ENCODE measurements at places on chromosomes 4 and X.

GRCh38 chr4:108172753-108173598 is 4.2 kb upstream of the LEF1 start:
- peak; percentile 59 for DNase-seq

DNA sequence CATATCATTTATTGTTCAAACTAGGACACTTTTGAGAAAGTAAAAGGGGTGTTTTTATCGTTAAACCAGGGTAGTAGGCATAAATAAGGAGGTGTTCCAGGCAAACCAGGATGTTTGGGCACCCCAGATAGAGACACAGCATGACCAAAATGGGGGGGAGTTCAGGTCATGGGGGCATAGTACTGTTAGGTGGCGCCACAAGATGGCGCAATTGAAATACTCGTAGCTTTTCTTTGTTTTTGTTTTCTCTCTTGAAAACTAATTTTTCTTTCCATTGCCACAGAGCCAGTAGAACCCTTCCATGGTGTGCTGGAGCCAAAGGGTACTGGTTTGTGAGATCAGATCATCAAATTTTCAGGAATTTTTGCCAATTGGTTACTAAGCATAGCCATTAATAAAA is 283.4 kb downstream of the BCOR start:
- no peak for DNase-seq

DNA sequence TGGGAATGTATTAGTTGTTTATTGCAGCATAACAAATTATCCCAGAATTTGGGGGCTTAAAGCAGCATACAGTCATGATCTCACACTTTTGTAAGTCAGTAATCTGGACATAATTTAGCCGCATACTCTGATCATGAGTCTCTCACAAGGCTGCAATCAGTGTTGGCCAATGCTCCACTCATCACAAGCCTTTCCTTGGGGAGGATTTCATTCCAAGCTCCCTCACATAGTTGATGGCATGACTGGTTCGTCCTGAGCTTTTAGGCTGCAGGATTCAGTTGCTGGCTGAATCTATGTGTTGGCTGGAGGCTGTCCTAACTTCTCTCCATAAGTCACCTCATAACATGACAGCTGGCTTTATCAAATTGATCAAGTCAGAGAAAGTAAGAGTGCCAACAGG is 1568.6 kb upstream of the PCDH7 start:
- DNase-seq: no peak

GRCh38 chr4:173547889-173548288 is 17.9 kb upstream of the HAND2 start:
- no peak for DNase-seq

DNA sequence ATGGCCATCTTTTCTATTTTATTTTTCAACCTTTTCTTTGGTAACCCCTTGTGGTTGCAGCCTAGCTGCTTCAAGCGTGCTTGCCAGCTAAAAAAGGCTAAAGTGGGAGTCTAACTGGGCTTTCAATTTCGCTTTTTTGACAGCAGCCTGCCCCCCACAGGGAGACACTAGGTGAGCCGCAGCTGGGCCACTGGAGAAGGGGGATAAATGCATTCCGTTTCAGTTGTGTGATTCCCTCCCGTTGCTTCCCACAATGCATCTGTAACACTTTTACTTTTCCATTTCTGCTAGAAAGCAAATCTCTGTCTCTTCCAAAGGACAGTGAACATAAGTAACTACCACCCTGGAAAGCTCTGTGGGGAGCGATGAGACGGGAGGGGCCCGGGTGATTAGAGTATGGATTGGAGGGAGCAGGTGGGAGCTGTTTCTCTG is 86.3 kb upstream of the RAPGEF2 start:
- no peak for DNase-seq

- no peak for DNase-seq
These were observed at the start of gene GASK1B for GRCh38 chr4:158172261-158173258. Gene GASK1B, minus strand, starts transcription at chr4:158173025. Its CDS starts 1,650 bp downstream, at chr4:158171375.

- DNase-seq: no peak
These were observed 18.0 kb downstream of the AIFM1 start for GRCh38 chrX:130147631-130148030.

Data from activated naive CD4-positive, alpha-beta T cell (primary cell).